Neural progenitor cell (in vitro differentiated cells): ENCODE measurements at places on chromosomes 6 and 20. TPM values are rescaled to one million over a fixed set of nuclear protein-coding genes. Genes with fewer than 3 reads are reported as not detected.

CST4 gene
- not detected in 2 replicates for total RNA-seq

VAPB gene
- total RNA-seq, result 26.0 and 31.9 TPM in 2 replicates

CCN6 gene
- not detected in 2 replicates for total RNA-seq

PLTP gene
- 22.3 and 54.4 TPM in 2 replicates for total RNA-seq

GGTLC1 gene
- not detected in 2 replicates for total RNA-seq

HSPA1L gene
- 0.49 and 1.2 TPM in 2 replicates for total RNA-seq

DEFB123 gene
- not detected in 2 replicates for total RNA-seq

RSPO3 gene
- total RNA-seq, result 0.81 and 2.4 TPM in 2 replicates

WFDC12 gene
- total RNA-seq, result not detected in 2 replicates

ENPP4 gene
- 13.1 and 22.9 TPM in 2 replicates for total RNA-seq

CRISP2 gene
- not detected in 2 replicates for total RNA-seq

- H3K27ac ChIP-seq, result no peak overlapping the region
- no peak for DNase-seq
- peaks cover 15% of the 10 kb centered on the region for H3K4me1 ChIP-seq
- H3K36me3 ChIP-seq, result no peaks in the 10 kb centered on the region
These were observed 114.7 kb downstream of the GJA10 start for GRCh38 chr6:90008908-90009501.

DNA sequence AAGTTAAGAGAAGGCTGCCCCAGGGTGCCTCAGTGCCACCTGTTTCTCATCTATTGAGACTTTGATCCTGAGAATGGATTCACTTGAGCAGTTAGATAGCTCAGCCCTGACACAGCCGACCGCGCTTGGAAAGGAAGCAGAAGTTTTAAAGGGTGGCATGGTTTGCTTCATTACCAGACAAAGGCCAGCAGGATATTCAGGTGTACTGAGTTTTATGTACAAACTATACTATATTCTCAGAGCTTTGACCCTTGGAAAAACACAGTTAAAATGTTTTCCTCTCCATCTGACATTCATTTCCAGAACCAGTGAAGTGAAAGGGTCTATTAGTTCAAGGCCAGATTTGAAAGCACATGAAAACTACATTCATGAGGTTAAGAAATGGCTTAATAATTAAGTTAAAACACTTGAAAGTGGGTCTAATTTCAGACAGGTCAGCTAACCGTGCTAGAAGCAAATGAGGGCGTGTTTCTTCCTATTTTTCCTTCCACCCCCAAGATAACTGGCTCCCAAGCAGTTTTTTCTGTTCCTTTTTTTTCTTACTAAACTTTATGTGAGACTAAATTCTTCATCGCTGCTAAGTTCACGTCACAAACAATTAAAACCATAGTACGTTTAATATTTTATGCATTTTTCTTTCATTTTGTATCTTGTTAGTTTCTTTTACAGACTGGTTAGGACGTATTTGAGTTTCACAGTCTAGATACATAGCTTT lies 385.3 kb upstream of the SOX4 start:
- no peak overlapping the region for H3K4me3 ChIP-seq
- no peaks in the 10 kb centered on the region for H3K27me3 ChIP-seq
- peaks cover 11% of the 10 kb centered on the region for H3K4me1 ChIP-seq
- peaks cover 5% of the 10 kb centered on the region for H3K36me3 ChIP-seq
- no peak for DNase-seq

DNA sequence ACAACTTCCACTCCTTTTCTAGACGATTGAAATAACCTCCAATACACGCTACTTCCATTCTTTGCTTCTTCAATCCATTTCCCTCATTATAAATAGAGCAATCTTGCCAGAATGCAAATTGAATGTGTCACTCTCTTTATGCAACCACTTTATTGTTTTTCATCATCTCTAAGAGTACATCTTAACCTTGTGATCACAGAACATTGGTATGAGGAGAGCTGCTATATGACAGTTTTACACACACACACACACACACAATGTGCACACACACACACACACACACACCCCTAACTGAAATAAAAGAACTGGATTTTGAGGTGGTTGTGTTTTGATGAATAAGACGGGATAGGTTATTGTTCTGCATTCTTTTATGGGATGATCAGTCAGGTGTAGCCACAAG lies 187.0 kb downstream of the HDGFL1 start:
- DNase-seq, result no peak
- H3K27me3 ChIP-seq, result no peaks in the 10 kb centered on the region
- no peak overlapping the region for H3K27ac ChIP-seq
- H3K36me3 ChIP-seq, result no peaks in the 10 kb centered on the region

DNA sequence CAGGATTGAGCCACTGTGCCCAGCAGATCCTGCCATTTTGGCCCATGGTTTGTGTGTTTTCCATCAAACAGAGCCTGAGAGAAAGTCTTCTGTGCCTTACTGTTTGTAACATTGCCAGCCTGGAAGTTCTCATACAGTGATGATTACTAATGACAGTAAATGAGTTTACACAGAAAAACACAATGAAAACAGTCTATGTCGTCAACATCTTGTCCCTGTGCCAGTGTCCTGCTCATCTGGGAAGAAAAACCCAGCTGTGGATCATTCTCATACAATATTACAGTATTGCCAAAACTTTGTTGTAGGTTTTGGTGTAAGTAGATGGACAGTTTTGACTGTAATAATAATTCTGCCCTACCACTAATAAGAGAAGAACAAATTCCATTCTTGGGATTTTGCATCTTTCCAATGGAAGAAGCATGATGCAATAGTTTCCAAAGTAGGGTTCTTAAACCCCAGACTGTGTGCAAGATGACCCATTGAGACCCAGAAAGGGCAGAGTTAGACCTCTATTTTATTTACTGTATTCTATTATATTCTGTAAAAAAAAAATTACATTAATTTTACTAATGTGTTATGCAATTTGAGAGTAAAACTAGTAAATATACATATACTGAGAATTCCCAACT lies 135.0 kb upstream of the JARID2 start:
- no peaks in the 10 kb centered on the region for H3K4me1 ChIP-seq
- no peaks in the 10 kb centered on the region for H3K36me3 ChIP-seq
- no peak overlapping the region for H3K4me3 ChIP-seq
- no peak overlapping the region for H3K27ac ChIP-seq
- H3K27me3 ChIP-seq, result no peaks in the 10 kb centered on the region

- H3K36me3 ChIP-seq, result no peaks in the 10 kb centered on the region
- H3K4me1 ChIP-seq, result peaks cover 8% of the 10 kb centered on the region
- H3K4me3 ChIP-seq, result no peak overlapping the region
- DNase-seq, result no peak
These were observed 29.3 kb upstream of the EZR start for GRCh38 chr6:158848490-158848895.

GRCh38 chr6:128246472-128247260 lies 273.7 kb downstream of the PTPRK start:
- no peak overlapping the region for H3K4me3 ChIP-seq
- no peaks in the 10 kb centered on the region for H3K27me3 ChIP-seq
- peak overlapping the region; percentile 1 for H3K27ac ChIP-seq
- no peaks in the 10 kb centered on the region for H3K36me3 ChIP-seq
- H3K4me1 ChIP-seq, result peaks cover 11% of the 10 kb centered on the region

- peaks cover 9% of the 10 kb centered on the region for H3K36me3 ChIP-seq
- no peak overlapping the region for H3K27ac ChIP-seq
- H3K27me3 ChIP-seq, result no peaks in the 10 kb centered on the region
- no peak for DNase-seq
- H3K4me1 ChIP-seq, result peaks cover 34% of the 10 kb centered on the region
These were observed 171.9 kb downstream of the JARID2 start for GRCh38 chr6:15417811-15418210.

- no peak overlapping the region for H3K4me3 ChIP-seq
- no peak overlapping the region for H3K27ac ChIP-seq
- H3K4me1 ChIP-seq, result no peaks in the 10 kb centered on the region
- H3K27me3 ChIP-seq, result no peaks in the 10 kb centered on the region
These were observed 28.3 kb downstream of the NFATC2 start for GRCh38 chr20:51514249-51514648.

GRCh38 chr20:42678895-42679294 lies 510.8 kb downstream of the PTPRT start:
- H3K4me1 ChIP-seq, result no peaks in the 10 kb centered on the region
- no peak overlapping the region for H3K4me3 ChIP-seq
- H3K27ac ChIP-seq, result no peak overlapping the region
- peak; percentile 46 for DNase-seq
- no peaks in the 10 kb centered on the region for H3K27me3 ChIP-seq

DNA sequence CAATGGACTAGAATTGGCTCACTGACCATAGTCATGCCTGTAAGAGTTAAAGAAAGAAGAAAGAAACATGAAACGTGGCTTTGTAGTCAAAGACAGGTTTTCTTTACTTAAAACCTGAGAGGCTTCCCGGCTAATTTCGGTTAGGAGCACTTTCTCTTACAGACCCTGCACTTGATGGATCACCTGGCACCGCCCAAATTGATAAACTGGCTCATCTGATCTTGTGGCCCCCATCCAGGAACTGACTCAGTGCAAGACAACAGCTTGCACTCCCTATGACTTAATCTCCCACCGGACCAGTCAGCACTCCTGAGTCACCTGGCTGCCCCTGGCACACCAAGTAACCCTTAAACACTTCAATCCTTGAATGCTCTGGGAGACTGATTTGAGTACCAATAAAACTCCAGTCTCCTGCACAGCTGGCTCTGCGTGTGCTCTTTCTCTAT lies 12.3 kb downstream of the TMEM14B start:
- H3K36me3 ChIP-seq, result peaks cover 9% of the 10 kb centered on the region
- no peak for DNase-seq
- no peaks in the 10 kb centered on the region for H3K4me1 ChIP-seq
- no peak overlapping the region for H3K27ac ChIP-seq
- no peak overlapping the region for H3K4me3 ChIP-seq

DNA sequence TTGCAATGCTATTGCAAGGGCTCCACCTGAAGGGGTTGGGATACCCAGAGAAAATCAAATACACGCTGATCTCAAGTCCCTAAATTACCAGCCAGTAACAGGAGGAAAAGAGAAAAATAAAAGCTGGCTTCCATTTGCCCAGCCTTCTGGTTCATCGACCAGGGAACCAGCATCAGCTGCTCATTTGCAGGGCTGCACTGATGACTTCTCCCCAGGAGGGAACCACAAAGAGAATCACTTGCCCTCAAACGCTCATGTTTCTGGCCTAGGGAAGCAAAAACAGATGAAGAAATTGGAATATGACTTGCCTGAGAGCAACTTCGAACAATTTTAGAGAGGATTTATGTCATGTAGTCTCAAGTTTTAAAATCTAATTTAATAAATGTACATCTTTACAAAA lies 119.7 kb downstream of the SH3BGRL2 start:
- DNase-seq, result peak; percentile 64
- peaks cover 20% of the 10 kb centered on the region for H3K4me1 ChIP-seq
- no peak overlapping the region for H3K27ac ChIP-seq
- no peaks in the 10 kb centered on the region for H3K36me3 ChIP-seq
- H3K27me3 ChIP-seq, result no peaks in the 10 kb centered on the region
- no peak overlapping the region for H3K4me3 ChIP-seq

- H3K4me1 ChIP-seq, result no peaks in the 10 kb centered on the region
- no peaks in the 10 kb centered on the region for H3K27me3 ChIP-seq
- DNase-seq, result no peak
- no peak overlapping the region for H3K4me3 ChIP-seq
- H3K36me3 ChIP-seq, result no peaks in the 10 kb centered on the region
These were observed 28.7 kb upstream of the KIF13A start for GRCh38 chr6:18016133-18016532.

- no peaks in the 10 kb centered on the region for H3K27me3 ChIP-seq
- peaks cover 15% of the 10 kb centered on the region for H3K4me1 ChIP-seq
- H3K36me3 ChIP-seq, result no peaks in the 10 kb centered on the region
- H3K4me3 ChIP-seq, result peak overlapping the region; percentile 58
These were observed 40.1 kb downstream of the OR2B2 start for GRCh38 chr6:27871924-27872638.

- H3K27ac ChIP-seq, result no peak overlapping the region
- no peaks in the 10 kb centered on the region for H3K27me3 ChIP-seq
- DNase-seq, result peak; percentile 34
- H3K4me3 ChIP-seq, result no peak overlapping the region
- peaks cover 22% of the 10 kb centered on the region for H3K4me1 ChIP-seq
These were observed 72.4 kb upstream of the BACH2 start for GRCh38 chr6:90369024-90369519.

GRCh38 chr6:112331306-112331705 lies 15.8 kb upstream of the RFPL4B start:
- peaks cover 11% of the 10 kb centered on the region for H3K4me1 ChIP-seq
- DNase-seq, result no peak
- no peaks in the 10 kb centered on the region for H3K36me3 ChIP-seq
- no peak overlapping the region for H3K27ac ChIP-seq

GRCh38 chr20:21280522-21281016 lies 22.6 kb upstream of the XRN2 start:
- H3K27me3 ChIP-seq, result no peaks in the 10 kb centered on the region
- H3K27ac ChIP-seq, result no peak overlapping the region
- DNase-seq, result no peak
- H3K36me3 ChIP-seq, result no peaks in the 10 kb centered on the region
- no peak overlapping the region for H3K4me3 ChIP-seq

GRCh38 chr6:4608361-4609115 lies 167.7 kb upstream of the CDYL start:
- H3K4me1 ChIP-seq, result no peaks in the 10 kb centered on the region
- no peak overlapping the region for H3K27ac ChIP-seq
- H3K36me3 ChIP-seq, result no peaks in the 10 kb centered on the region
- H3K27me3 ChIP-seq, result no peaks in the 10 kb centered on the region
- no peak overlapping the region for H3K4me3 ChIP-seq

DNA sequence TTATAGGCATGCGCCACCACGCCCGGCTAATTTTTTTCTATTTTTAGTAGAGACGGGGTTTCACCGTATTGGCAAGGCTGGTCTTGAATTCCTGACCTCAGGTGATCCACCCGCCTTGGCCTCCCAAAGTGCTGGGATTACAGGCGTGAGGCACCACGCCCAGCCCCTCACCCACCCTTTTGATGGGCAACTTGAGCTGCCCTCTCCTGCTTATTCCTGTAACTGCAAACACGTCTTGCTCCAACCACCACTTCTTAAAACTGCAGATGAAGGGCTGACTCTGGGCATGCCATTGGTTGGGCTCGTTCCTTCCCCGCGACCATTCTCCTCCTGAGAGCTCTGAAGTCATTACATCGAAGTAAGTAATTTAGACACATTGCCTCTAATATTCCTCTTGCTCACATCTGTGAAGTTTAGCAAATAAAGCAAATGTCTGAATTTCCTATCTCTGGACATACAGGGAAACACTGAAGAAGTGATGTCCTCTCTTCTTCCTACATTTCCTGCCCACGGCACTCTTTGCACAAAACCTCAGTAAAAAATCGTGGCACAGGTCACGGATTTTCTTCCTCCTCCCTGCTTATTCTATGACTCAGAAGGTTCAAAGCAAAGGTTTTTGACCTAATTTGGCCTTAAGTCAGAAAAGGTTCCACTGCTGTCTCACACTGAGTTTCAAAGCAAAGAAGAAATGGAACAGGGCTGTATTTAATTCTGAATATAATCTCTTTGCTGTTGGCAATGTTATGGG lies 117.5 kb downstream of the GMPR start:
- DNase-seq, result no peak
- H3K27me3 ChIP-seq, result no peaks in the 10 kb centered on the region
- no peak overlapping the region for H3K4me3 ChIP-seq
- H3K27ac ChIP-seq, result no peak overlapping the region
- no peaks in the 10 kb centered on the region for H3K36me3 ChIP-seq

DNA sequence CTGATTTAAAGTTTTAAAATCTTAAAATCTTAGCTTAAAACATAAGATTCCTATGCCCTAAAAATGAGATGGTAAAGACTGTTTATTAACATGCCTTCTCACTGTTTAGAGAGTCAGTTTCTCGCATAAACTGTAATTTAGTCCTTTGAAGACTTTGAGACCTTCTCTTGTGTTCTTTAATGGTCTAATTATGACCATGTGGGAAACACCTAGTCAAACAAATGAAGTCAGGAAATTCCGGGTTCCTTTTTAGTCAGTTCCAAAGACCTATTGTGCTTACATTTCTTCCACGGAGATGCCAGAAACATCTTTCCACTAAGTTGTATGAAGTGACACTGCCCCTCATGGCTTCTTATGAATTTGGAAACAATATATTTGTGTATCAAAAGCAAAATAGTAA lies 64.2 kb upstream of the KIF25 start:
- H3K4me3 ChIP-seq, result no peak overlapping the region
- peaks cover 15% of the 10 kb centered on the region for H3K4me1 ChIP-seq
- H3K27ac ChIP-seq, result peak overlapping the region; percentile 55
